Fibroblast of skin of scalp (primary cell): ENCODE measurements at places on chromosomes 1 and 21.

GRCh38 chr1:72435025-72435424 lies 152.7 kb upstream of the NEGR1 start:
- peak; percentile 14 for DNase-seq

DNA sequence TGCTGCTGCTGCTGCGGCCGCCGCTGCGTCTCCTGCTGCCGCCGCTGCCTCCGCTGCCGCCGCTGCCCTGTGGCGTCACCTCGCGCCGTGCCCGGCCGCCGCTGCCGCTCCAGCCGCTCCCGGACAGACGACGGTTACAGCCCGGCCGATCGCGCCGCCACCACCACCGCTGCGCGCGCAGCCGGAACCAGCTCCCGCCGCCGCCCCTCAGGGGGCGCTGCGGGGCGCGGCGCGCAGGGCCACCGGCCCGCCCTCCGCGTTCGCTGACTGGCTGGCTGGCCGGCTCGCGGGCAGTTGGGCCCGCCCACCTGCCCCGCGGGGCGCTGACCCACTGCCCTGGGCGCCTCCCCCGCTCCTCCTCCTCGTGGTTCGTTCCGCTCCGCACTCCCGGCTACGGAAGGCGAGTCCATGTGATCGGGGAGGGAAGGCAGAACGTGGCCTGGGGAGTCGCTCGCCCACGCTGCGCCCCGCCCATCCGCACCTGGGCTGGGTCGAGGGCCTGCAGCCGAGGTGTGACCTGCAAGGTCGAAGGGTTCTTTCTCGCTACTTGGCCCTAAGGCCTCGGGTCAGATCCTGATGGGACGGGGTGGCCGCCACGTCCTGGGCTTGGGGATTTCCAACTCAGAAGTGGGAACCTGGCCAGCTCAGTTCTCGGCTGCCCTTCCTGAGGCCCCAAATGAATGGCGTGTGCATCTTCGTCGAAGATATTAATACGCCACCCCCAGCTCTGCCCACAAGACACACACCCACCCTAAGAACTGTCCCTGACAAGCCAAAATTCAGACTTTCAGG lies at the start of gene PTP4A2:
Gene PTP4A2 (minus strand): TSS at position 185 of the 792 bp plus-strand sequence. CDS start 19,303 bp downstream, outside the sequence.
- peak; percentile 94 for DNase-seq

DNA sequence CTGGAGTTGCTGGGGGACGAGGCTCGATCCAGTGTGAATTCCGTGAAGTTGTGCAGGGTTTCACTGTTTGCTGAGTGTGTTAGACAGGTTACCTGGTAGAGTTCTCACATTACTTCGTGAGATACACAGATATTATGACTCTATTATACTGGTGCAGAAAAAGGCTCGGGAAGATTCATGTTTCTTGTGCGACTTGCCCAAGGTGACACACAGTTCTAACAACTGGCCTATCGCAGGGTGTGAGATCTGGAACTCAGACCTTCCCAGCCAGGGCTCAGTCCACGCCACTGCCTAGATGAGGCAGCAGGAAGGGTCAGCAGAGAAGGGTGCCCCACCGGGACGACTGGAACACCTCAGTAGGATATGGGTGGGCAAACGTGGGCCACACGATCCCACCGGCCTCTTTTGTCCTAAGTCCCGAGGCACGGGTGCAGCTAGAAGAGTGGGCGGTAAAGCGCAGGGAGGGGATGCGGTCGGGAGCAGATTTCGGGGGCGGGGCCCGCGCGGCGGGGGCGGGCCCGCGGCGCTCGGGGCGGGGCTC lies 296 bp upstream of the RNPEP start:
- DNase-seq = no peak

- DNase-seq = peak; percentile 26
Measured at GRCh38 chr1:162872981-162873380, 12.0 kb upstream of the CCDC190 start.

DNA sequence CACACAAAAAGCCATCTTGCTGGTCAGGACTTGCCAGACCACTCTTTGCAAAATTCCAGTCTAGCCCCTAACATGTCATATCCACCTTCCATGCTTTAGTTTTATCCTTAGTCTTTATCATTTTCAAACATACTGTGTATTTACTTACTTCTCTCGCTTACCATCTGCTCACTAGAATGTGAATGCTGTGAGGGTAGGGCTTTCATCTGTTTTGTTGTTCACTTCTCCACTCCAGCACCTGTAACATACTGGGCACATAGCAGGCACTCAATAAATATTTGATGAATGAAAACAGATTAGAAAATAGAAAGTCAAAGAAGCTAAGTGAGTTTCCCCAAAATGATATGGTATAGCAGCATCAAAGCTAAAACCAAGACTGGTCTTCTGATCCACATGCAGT lies 79.9 kb downstream of the OLFML2B start:
- DNase-seq = no peak

DNA sequence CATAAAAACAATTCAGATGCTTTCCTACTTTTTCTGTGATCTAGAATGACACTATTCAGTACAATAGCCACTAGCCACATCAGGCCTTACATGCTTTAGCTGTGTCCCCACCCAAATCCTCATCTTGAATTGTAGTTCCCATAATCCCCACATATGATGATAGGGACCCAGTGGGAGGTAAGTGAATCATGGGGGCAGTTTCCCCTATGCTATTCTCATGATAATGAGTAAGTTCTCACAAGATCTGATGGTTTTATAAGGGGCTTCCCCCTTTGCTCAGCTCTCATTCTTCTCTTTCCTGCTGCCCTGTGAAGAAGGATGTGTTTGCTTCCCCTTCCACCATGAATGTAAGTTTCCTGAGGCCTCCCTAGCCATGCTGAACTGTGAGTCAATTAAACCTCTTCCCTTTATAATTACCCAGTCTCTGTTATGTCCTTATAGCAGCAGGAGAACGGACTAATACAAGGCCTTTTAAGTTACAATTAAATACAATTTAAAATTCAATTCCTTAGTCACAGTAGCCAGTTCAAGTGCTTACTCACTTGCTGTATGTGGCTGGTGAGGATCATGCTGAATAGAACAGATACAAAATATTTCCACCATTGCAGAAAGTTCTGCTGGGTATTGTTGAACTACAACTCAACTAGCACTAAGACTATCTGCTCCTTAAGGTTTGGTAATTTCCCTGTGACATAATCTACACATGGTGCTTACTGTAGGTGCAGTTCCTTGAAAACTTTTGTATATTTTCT lies 106.7 kb downstream of the SCMH1 start:
- no peak for DNase-seq

DNA sequence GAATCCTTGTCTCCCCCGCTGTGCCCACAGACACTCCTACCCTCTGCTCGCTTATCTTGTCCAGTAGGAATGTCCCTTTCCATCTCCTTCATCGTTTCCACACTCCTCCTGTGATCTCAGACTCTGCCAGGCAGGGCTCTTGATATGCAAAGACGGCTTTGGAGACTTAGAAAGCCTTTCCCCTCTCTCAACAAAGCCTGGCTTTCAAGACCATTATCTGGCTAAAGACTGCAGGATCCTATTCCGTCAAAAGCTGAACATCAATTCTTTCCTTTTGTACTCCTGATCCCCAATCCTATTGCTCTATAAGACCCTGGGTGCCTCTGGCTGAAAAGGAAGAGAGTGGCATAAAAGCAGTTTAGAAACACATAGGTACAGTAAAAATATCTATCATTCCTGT lies 63.9 kb downstream of the SDC3 start:
- no peak for DNase-seq

DNA sequence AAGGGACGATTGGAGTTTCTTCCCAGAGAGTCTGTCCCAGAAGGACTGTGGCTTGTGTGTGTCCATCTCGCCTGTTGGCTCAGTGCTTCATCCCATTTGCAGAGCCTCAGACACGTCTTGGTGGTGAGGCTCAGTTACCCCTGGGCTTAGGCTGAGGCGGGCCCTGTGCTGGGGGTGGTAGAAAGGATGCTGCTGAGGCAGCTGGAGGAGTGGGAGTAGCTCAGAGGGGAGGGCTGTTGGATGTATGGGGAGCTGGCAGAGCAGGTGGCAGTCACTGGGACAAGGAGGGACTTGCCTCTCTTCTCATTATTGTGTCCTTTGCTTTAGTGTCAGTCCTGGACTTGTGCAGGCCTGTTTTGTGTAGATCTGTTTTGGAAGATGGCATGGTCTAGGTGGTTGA lies 7.3 kb upstream of the MIIP start:
- DNase-seq = no peak

DNA sequence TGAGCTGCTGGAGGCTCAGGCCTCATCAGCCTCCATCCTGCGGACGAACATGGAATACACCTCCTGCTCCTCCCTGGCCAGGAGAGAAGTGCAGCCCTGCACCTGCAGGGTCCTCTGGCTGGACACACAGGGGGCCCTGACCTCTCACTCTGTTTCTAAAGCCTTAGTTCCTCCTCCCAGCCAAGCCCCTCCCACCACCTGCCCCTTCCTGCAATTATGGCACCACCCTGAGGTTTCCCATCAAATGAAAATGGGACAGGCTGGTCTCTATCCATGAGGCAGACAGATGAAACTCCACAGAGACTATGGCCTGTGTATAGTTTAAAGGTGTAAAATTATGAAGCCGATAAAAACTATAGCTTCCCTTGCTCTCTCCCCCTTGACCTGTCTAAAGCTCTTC lies 42.6 kb downstream of the CACNA1S start:
- no peak for DNase-seq

DNA sequence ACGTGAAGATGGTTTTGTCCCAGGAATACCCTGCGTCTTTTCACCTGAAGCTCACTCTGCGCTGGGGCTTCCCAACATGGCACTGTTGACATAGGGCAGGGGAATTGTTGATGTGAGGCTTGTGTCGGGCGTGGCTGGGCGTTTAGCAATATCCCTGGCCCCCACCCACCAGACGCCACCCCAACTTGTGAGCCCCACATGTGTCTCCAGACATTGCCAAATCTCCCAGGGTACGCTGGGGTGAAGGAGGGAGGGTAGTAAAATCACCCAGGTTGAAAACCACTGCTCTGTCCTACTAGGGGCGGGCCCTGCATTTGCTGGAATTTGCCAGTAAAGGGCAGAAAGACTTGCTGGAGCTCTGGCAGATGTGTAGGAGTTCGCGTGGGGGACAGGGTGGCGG lies 36.0 kb downstream of the SPSB1 start:
- no peak for DNase-seq

DNA sequence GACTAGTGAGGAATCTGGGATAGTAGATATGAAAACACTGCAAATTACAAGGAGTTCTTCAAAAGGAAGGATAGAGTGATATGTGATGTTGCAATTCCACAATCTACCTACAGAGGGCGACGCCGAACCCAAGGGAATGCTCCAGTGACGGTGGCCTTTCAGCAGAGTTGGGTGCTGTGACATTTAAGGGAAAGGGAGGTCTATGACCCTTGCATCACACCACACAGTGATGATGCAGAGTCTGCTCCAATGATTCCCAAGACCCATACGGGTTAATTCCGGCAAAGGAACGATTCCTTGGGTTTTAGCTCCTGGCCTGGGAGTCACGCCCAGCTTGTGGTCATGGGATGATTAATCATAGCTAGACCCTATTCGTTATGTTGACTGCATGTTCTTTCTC lies 123.0 kb upstream of the IGSF21 start:
- peak; percentile 6 for DNase-seq

DNA sequence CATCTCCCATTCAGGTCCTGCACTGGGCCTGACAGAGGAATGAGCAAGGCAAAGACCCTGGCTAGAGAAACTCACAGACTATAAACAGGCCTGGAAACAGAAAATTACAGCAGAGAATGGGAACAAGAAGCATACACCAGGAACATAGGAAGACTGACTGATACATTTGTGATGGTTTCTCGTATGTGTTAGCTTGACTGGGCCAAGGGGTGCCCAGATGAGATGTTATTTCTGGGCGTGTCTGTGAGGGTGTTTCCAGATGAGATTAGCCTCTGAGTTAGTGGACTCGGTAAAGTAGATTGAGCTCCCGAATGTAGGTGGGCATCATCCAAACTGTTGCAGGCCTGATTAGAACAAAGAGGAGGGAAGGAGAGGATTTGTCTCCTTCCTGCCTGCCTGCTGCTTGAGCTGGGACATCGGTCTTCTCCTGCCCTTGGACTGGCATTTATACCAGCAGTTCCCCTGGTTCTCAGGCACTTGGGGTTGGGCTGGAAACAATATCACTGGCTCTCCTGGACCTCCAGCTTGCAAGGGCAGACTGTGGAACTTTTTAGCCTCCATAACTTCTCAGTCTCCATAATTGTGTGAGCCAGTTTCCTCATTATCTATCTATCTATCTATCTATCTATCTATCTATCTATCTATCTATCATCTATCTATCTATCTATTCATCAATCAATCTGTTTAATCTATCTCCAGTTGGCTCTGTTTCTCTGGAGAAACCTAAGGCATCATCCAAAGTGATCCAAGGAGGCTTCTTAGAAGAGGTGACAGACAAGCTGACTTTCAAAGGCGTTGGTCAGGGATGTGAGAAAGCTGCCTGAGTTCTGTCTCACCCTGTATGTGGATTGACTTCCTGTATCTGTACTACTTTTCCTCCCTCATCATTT lies 9.7 kb upstream of the FOXO6 start:
- no peak for DNase-seq

GRCh38 chr1:215220346-215220745 lies 137.8 kb downstream of the KCNK2 start:
- no peak for DNase-seq

DNA sequence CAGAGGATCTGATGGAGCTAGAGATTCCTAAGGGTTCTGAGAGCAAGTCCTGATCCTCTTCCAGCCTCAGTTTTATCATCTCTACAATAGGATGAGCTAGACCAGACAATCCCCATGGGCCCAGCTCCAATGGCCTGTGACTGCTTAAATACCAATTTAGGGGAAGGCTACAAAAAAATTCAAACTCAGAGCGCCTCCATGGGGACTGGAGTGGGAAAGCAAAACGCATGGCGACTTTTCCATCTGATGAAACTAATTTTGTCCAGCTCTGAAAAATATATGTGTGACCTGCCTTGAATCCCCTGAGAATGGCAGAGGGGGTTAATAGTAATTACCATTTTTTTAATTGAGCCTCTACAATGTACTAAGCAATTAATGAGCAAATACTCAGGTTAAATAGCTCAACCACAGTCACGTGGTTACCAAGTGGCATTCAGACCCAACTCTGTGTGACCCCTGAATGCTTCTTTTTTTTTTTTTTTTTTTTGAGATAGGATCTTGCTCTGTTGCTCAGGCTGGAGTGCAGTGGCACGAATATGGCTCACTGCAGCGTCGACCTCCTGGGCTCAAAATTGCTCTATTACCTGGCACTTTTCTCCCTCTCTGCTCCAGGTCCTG lies 8.4 kb downstream of the EXTL1 start:
- DNase-seq = no peak

DNA sequence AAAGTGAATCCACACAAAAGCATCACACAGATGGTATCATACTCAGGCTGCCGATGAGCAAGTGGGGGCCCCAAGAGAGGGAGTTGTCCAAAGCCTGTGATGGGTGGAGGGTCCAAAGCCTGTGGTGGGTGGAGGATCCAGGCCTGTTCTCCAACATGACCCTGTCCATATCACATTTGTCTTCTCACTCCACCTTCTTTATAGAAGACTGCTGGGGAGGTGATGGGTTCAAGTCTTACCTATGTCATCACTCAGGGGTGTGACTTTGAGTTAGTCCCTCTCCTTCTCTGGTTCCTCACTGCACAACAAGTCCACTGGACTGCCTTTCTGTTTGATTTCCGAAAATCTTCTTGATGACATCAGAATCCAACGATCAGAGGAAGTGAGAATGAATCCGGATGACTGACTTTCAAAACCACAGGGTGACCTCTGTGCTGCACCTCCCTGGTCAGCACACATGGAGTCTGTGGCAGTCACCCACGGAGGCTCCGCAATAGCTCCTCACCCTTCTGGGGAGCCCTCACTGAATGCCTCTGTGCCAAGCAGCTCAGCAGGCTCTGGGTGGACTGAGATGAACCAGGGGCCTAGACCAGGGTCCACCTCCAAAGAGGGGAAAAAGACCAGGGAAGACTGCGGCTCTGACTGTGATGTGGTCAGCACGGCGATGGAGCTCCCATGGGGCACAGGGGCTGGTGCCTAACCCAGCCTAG lies 166.8 kb downstream of the HIVEP3 start:
- DNase-seq = no peak
